T-helper 2 cell treated with Interferon-gamma antibody and Interleukin-4, amounts not matched to agents 100 ng/mL and 5 ng/mL, for 36 hours (primary cell): ENCODE measurements at places on chromosomes 1 and 21. TPM values are rescaled to one million over a fixed set of nuclear protein-coding genes. Genes with fewer than 3 reads are reported as not detected.

Gene GSTM5
- total RNA-seq = 0.14 and 0.18 TPM in 2 replicates

Gene OR2T11
- total RNA-seq = not detected in 2 replicates

Gene NUDT17
- 2.8 and 4.0 TPM in 2 replicates for total RNA-seq

Gene ADAM30
- not detected in 2 replicates for total RNA-seq

Gene ARHGEF10L
- not detected in 2 replicates for total RNA-seq

Gene OR2L5
- not detected in 2 replicates for total RNA-seq

Gene SH2D5
- total RNA-seq = 0.07 TPM in 1 of 2 replicates, not detected in the other

Gene PKP1
- not detected in 2 replicates for total RNA-seq

Gene TFF2
- not detected in 2 replicates for total RNA-seq

Gene ROR1
- total RNA-seq = 0.05 TPM in 1 of 2 replicates, not detected in the other

Gene NR0B2
- total RNA-seq = not detected in 2 replicates

Gene DENND2C
- total RNA-seq = 0.05 and 0.11 TPM in 2 replicates

Gene LRRC53
- total RNA-seq = not detected in 2 replicates

Gene GNG4
- 0.93 and 1.8 TPM in 2 replicates for total RNA-seq

Gene S100A14
- not detected in 2 replicates for total RNA-seq

Gene VAV3
- total RNA-seq = 2.5 and 3.1 TPM in 2 replicates

Gene GJA5
- not detected in 2 replicates for total RNA-seq

Gene GPR157
- 4.3 and 4.9 TPM in 2 replicates for total RNA-seq

Gene MYOCOS
- 0.09 and 0.18 TPM in 2 replicates for total RNA-seq

Gene RAB3B
- total RNA-seq = 0.05 TPM in 2 replicates

Gene BRDT
- total RNA-seq = not detected in 2 replicates

Gene TEDDM1
- not detected in 2 replicates for total RNA-seq
